Colonic mucosa (tissue), 4 donors: ENCODE measurements at places on chromosomes 13 and 19. TPM values are rescaled to one million over a fixed set of nuclear protein-coding genes. Genes with fewer than 3 reads are reported as not detected.

PGLYRP1 gene
- total RNA-seq = not detected

DNA sequence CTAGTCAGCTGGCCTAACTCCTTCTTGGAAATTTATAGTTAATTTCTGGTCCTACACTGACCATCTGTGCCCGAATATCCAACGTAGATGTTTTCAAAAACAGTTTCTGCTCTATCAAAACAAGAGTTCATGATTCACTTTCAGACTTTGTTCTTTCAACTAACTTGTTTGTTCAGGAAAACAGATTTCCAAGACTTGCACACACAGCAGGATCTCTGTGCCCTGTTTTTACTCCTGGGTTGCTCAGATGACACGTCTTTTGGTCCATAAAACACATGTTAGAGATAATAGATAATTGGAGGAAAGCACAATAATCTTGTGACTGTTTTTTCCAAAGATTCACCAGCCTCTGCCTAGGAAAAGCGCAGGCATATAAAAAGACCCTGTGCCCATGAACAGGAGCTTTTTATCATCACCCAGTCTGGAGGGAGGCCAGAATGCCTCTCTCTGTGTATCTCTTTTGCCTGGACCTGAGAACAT, 218.0 kb downstream of the IRS2 start:
- H3K4me1 ChIP-seq = no peaks in the 10 kb centered on the region
- H3K27me3 ChIP-seq = no peaks in the 10 kb centered on the region
- no peaks in the 10 kb centered on the region for H3K36me3 ChIP-seq
- H3K4me3 ChIP-seq = no peak overlapping the region

DNA sequence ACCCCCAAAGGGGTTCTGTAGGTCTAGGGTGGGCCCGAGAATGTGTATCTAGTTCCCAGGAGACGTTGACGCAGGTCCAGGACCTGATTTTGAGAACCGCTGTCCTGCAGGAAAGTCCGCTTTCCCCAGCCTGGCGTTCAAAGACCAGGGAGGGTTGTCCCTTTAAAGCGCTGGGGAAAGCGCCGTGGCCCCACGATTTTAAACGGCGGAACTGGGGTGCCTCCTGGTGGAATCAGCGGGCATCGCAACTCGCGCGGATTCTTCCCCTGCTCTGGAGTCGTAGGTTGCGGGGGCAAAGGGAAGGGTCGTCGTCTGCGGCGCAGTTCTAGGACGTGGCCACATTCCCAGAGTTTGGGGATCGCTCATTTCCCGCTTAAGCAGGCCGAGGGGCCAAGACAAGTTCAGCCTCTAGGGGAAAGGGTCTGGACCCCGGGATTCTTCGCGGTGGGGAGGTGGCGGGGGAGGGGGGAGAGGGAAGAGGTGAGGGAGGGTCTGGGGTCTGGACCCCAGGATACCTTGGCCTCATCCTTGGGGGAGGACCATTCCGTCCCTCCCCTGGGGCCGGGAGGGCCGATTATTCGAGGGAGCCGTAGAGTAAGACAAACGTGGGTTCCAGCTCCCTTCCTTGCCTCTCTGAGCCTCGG, 7.7 kb downstream of the PNMA8B start:
- DNase-seq = peak; percentile 77
- H3K4me3 ChIP-seq = no peak overlapping the region
- no peaks in the 10 kb centered on the region for H3K36me3 ChIP-seq
- peaks cover 24% of the 10 kb centered on the region for H3K27me3 ChIP-seq

- H3K27me3 ChIP-seq = no peaks in the 10 kb centered on the region
- H3K36me3 ChIP-seq = no peaks in the 10 kb centered on the region
- no peaks in the 10 kb centered on the region for H3K4me1 ChIP-seq
- no peak for DNase-seq
Measured at GRCh38 chr13:27065582-27065981, 106.0 kb downstream of the USP12 start.

DNA sequence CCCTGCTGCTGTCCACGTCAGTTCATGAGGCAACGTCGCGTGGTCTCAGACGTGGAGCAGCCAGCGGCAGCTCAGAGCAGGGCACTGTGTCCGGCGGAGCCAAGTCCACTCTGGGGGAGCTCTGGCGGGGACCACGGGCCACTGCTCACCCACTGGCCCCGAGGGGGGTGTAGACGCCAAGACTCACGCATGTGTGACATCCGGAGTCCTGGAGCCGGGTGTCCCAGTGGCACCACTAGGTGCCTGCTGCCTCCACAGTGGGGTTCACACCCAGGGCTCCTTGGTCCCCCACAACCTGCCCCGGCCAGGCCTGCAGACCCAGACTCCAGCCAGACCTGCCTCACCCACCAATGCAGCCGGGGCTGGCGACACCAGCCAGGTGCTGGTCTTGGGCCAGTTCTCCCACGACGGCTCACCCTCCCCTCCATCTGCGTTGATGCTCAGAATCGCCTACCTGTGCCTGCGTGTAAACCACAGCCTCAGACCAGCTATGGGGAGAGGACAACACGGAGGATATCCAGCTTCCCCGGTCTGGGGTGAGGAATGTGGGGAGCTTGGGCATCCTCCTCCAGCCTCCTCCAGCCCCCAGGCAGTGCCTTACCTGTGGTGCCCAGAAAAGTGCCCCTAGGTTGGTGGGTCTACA, 6.6 kb downstream of the FSTL3 start:
- no peak overlapping the region for H3K27ac ChIP-seq
- no peak for DNase-seq
- no peaks in the 10 kb centered on the region for H3K27me3 ChIP-seq

GRCh38 chr13:49356223-49356622, 87.6 kb downstream of the CAB39L start:
- H3K27ac ChIP-seq = no peak overlapping the region
- no peak for DNase-seq
- H3K36me3 ChIP-seq = no peaks in the 10 kb centered on the region
- no peak overlapping the region for H3K4me3 ChIP-seq
- no peaks in the 10 kb centered on the region for H3K4me1 ChIP-seq

HIPK4 gene
- not detected for total RNA-seq

C19orf47 gene
- total RNA-seq = 14.9 TPM

DNA sequence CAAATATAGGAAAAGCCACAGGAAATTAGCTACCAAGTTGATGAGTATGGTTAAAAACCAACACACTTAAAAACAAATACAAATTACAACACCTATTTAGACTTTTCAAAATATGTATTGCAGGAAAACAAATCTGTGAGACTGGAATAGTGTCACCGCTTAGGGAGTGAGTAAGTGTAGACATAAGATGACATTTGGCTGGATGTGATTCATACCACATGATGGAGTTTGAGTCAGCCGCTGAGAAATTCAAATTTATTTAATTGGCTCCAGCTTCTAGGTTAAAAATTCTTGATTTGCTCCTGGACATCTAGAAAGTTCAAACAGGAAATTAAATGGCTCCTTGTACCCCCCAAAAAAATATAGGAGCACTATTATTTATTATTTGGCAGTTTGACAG, 531.7 kb downstream of the SLITRK1 start:
- no peaks in the 10 kb centered on the region for H3K4me1 ChIP-seq
- H3K36me3 ChIP-seq = no peaks in the 10 kb centered on the region
- no peaks in the 10 kb centered on the region for H3K27me3 ChIP-seq
- no peak overlapping the region for H3K27ac ChIP-seq
